ENCODE measurements at places on chromosomes 12 and 14.

DNA sequence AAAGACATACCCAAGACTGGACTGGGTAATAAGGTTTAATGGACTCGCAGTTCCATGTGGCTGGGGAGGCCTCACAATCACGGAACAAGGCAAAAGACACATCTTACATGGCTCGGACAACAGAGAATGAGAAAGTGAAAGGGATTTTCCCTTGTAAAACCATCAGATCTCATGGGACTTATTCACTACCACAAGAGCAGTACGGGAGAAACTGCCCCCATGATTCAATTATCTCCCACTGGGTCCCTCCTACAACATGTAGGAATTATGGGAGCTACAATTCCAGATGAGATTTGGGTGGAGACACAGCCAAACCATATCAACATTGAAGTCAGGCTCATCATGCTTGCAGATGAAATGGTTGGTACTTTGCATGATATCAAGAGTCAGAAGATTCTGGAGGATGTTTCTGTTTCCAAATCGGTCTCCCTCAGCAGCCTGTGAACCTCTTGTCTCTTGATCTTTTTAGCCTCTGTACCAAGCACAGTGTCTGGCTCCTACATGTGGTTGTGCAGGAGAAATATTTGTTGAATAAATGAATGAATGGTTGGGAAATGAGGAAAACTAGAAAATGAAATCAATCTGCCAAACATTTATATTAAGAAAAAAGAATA, 98.6 kb downstream of the VRK1 start:
- DNase-seq, result no peak

DNA sequence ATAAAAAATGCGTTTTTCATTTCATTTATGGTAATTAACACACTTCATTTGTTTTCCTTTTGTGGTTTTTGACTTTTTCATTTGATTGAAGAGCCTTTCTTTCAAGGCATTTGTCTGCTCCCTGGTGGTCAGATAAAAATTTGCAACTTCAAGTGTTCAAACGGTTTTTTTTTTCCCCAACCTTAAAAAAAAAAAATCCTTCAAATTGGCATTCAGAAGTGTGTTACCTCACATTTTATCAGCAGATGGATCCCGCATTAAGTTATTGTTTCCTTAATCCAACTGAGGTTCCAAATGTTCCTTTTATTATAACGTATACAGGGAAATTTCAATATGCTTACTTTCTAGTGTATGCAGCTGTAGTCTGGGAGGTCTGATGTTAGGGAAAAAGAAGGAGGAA, 47.2 kb downstream of the MYF5 start:
- peak; percentile 85 for DNase-seq

GRCh38 chr14:71499018-71499417, 433.2 kb upstream of the RGS6 start:
- DNase-seq, result no peak

DNA sequence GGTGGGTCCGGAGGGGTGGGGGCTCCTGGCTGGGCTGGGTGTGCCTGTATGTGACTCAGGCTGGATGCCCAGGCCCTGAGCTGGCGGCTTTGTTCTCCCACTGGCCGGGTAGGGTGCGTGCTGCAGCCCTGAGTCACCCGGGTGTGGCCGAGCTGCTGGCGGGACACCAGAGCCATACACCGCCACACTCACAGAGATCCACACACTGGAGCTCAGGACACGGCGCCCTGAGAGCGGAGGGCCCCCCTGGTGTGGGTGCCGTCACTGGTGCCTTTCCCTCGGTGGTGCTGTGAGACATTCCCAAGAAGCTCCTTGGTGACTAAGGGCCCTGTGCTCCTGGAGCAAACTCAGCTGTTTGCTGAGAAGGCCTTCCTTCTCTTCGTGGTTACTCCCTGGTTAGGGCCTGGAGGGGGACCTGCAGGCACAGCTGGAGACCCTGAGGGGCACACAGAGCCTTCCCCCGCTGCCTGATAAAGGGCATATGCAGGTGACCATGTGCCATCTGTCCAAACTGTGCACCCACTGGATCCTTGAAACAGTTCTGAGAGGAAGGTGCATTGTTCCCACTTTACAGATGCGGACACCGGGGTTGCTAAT, 44.3 kb downstream of the KRT80 start:
- DNase-seq, result no peak

DNA sequence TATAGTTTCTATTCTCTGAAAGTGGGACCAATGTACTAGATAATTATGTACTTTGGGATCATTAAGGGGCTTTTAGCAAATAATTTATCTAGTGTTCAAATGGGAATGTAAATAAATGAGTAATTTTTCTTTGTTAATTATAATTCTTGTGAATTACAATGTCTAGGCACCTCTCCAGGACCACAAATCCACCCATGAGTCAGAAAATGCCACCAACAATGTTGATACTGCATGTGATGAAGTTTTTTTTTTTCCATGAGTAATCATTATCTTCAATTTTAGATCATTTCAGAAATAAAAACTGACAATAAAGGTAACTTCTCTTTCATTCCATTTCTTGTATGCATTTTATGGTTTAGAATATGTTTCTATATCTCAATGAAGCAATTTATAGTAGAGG, 470.3 kb downstream of the VRK1 start:
- DNase-seq, result no peak
